ENCODE measurements at places on chromosomes 5 and 9.
A peak's percentile ranks its signal among the peaks of the same experiment; 100 is the strongest.

DNA sequence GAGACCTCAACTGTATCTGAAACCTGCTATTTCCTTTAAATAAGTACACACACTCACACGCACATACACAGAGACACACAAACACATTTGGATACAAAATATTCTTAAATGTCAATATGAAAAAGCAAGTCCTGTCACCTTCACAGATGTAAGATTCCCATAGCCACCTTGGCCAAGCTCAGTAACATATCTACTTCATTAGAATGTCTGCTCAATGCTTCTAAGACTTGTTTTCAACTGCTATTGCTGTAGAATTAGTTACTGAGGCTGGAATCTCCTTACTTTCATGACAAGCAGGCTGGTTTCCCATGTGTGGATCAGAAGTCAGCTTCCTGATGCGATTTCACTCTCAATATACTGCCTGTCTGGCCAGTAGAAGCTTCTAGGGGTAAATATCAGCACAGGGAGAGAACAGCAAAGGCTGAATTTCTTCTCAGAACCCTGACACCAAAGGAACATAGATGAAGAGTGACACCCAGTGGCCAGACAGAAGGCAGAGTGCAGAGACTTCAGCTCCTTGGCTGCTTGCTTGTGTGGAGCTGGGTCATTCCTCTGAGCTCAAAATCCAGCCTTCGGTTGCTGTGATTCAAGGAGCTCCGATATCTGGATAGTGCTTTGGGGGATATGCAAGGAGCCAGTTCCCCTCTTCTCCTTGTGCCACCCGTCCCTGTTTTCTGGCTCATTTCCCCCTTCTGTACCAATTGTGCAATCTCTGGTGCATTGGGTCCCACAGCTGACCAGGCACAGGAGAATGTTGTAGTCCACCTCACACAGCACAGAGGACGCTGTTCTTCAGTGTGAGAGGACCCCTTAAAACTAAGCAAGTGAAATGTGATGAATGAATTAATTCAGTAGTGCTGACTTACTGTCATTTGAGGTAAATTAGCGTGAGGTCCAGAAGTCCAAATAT lies 26.6 kb upstream of the ABLIM3 start:
- DNase-seq = peak; percentile 86

DNA sequence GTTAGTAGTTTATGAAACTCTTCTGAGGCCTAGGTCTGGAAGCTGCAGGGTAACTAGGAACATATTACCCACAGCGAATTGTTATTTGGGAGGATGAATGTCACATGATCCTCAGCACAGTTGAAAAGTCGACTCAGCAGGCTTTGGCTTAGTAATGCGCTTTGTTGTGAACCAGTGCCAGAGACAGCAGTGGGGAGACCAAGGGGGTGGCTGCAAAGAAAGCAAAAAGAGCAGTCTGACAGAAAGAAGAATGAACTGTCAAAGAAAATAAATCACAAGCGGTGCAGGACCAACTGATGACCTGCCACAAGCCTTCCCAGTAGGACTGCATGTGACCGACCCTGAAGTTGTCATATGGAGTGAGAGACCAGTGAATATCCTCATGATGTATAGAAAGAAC lies 170.0 kb downstream of the CCDC171 start:
- no peak for DNase-seq

DNA sequence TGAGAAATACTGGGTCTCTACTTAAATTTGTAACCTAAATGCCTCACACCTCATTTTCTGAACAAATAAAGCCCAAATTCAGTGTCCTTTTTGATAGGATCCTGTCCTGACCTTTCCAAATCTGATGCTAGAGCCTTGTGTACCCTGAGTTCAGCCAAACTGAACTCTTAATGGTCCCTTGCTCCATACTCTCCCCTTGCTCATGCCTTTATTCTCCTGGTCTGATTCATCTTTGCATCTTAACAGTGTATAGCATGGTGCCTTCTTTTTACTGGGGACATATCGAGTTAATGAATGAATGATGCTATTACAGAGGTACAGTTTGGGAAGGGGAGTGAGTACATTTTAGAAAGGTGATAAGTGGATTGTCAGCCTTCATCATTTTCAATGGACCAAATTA lies 9.2 kb downstream of the NSD1 start:
- DNase-seq = no peak

- DNase-seq = no peak
These were observed 264.9 kb upstream of the EFNA5 start for GRCh38 chr5:107935645-107936044.

DNA sequence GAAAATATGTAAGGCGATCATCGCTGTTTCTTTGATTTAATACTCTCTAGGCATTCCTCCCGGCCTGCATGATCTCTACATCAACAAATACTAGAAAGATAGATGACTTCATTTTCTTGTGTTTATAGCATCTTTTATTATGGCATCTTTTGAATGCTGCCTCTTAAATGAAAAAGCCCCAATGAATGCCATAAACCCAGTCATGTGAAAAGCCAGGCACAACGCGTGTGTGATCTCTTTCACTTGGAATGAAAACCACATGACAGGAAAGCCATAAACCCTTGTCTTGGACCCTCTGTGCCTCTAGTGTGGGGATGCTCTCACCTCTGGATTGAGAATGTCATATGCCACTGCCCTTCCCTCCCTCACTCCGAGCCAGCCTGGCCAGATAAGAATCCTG lies 476.2 kb downstream of the SEMA5A start:
- peak; percentile 71 for DNase-seq

- DNase-seq = no peak
These were observed 77.9 kb upstream of the VPS13A start for GRCh38 chr9:77099388-77099787.

DNA sequence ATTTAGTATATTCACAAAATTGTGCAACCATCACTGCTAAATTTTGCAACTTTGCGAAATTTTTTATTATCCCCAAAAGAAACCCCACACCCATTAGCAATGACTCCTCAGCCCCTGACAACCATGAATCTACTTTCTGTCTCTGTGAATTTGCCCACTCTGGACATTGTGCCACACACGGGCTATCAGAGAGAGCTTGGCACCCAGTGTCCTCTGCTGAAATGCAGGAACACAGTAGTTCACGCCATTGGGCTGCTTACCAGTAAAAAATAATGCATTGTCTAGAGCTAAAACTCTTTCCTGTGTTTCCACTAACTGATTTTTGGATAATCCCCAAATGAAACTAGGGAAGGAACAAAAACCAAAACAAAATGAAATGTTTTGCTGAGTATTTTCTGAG lies 60.0 kb downstream of the HRH2 start:
- no peak for DNase-seq

DNA sequence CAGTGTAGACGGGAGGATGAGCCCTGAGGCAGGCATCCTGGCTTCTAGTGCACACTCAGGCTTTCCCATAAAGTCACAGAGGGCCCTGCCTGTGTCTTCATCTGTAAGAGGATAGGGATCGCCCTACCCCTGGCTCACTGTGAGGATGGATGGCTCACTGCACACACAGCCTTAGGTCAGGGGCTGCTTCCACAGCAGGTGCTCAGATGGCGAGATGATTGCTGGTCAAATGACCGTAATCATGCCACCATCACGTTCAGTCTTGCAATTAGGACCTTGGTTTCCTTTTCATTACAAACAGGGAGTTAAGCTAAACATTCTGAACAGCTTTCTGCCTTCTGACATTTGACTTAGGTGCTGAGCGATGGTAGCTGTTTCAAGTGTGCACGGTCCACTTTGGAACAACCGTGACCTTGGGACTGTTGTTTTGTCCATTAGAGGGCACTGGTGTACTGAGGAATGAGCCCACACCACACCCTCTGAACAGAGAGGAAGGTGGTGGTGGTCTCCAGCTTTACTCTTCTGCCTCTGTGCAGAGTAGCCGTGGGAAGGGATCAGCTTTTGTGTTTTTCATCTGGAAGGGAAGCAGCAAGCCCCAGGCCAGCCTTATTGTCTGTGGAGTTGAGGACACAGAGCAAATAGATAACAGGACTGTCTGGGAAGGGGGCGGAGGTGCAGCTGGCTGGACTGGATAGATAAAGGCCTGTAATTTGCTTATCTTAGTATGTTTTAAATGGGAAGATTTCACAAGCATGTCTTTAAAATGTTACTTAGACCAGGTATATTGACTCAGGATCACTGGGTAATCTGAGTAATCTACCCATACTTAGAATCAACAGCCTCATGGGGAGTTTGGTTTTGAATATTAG lies 183.1 kb downstream of the TRIO start:
- no peak for DNase-seq

DNA sequence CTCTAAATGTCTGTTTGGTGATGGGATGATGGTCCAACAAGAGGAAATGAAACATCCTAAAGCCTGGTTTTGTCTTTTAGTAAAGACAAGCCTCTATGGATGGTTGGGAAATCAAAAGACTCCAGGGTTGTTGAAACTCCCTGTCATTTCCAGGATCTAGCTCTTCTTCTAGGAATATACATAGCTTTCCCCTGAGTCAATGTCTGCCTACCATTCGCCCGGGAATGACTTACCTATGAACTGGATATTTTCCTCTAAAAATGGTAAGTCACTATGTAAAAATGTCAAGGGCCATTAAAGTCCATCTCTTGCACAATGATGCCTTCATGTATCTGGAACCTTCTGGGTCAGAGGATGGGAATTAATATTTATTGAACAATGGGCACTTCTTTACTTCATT lies 11.1 kb upstream of the KIF12 start:
- DNase-seq = peak; percentile 65

DNA sequence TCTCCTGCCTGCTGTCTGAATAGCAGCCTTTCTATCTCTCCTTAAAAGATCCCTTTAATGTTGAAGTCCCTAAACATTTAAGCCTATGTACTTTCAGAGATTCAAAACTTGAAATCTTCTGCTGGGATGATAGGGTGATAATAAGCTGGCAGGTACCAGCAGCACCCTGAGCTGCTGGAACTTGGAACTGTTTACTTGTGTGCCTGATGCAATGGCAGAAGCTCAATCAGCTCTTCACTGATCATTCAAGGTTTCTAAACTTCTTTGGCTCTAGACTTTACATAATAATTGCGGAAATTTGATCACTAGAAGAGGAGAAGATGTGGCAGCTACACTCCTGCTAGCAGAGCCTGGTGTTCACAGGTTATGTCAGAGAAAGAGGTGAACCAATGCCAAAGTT lies 27.6 kb downstream of the MRPS27 start:
- DNase-seq = no peak
